CD4-positive, alpha-beta memory T cell (primary cell): ENCODE measurements at places on chromosomes 12 and 14. TPM values are rescaled to one million over a fixed set of nuclear protein-coding genes. Genes with fewer than 3 reads are reported as not detected.

Gene GPD1
- 2.0 TPM for total RNA-seq

Gene PLA2G1B
- not detected for total RNA-seq

Gene STAB2
- total RNA-seq, result not detected

Gene ST8SIA1
- total RNA-seq, result 53.6 TPM

Gene CD63
- total RNA-seq, result 79.7 TPM

Gene PIK3C2G
- total RNA-seq, result not detected

DNA sequence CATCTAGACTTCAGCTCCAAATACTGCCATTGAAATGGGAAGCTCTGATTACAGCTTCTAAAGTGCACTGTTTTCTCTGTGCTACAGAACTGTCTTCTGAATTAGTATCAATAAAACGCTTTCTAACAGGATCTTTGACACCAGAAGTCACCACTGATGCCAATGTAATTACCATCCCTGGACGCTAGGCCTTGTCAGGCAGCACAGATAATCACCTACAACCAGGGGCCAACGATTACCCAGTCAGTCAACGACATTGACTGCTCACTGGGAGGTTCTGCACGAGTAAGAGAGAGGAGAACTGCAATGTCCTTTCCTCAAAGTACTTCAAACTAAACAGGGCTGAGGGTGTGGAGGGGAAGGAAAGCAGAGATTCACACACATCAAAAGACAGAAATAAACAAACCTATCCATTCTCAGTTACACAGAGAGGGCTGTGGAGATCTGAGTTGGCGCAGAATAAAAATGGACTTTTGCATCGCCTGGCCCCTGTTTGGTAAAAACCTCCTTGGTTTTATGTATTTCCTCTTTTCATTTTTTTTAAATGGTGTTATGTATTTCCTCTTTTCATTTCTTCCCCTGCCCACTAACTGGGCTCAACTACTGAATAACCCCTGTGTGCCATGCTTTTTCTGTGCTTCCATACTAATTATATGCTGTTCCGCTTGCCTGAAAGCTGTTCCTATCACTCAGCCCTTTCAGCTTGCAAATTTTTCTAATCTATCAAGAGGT is 492.2 kb downstream of the APAF1 start:
- no peak for DNase-seq
